AG09319 (cell line): ENCODE measurements at places on chromosomes 11 and 22.

GRCh38 chr22:47396105-47396504 is 633.7 kb downstream of the TBC1D22A start:
- DNase-seq, result no peak

DNA sequence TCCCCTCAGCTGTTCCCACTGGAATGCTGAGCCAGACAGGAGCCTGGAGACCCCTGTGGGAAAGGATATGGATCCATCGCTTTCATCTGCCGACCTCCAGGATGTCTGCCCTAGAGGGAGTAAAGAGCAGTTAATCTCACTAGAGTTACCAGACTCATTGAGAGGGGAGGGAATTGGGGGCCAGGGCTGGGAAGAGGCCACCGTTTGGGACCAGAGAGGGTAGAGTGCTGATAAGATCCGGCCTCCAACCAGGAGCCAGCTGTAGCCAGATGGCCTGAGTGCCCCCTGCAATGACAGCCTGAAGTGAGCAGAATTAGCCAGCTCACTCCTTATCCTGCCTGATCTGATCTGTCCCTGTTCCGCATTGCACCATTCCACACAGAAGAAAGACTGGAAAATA is 3.7 kb upstream of the APLNR start:
- DNase-seq, result no peak

DNA sequence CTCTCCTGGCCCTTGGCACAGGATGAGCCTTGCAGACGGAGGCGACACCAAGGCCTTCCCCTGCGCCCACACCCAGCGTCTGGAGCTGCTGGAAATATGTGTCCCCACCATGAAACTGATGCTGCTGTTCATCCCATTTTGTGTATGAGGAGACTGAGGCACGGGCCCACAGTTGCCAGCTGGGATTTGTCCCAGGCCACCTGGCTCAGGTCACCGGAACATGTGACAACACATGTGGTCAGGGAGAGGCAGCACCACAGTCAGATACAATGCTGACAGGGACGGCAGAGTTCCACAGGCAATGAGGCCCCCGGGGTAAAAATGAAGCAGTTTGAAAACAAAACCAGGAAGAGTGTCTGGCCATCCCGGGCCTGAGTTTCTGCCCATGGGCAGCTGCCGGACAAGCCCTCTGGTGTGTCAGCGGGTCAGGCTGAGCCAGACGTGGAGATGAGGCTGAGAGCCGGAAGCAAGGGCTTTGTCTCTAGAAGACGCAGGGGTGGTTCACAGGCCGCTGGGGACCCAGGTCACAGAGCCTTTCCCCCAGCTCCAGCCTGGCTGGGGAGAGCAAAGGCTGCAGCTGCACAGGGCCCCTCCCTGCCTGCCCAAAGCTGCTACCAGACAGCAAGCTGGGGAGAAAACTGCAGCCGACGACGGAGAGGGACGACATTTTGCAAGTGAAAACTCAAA is 80.7 kb downstream of the CDKN1C start:
- DNase-seq, result no peak

DNA sequence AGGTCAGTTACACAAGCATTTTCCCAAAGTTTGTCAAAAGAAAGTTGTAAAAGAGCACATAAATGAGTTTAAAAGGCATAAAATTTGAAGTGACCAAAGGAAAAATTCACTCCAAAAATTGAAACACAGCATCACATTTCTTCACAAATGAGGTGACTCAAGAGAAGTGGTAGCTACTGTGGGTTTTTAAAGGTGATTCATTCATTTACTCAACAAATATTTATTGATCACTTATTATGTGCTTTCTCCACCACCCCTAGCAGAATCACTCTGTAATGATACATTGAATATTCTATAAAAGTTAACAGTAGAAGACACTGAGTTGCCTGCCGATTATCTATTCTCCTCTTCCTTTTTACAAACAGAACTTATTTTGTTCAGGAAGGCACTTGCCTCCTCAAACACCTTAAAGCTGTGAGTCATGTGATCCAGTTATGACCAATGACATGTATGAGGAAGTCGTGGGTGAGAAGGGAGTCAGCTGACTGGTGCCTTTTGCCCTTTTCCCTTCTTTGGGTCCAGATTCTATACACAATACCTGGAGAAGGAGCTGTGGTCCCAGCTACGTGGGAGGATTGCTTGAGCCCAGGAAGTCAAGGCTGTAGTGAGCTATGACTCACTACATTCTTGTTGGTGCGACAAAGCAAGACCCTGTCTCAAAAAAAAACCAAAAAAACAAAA is 67.7 kb upstream of the CLNS1A start:
- no peak for DNase-seq

GRCh38 chr11:108501396-108501795 is 3.2 kb upstream of the POGLUT3 start:
- no peak for DNase-seq

DNA sequence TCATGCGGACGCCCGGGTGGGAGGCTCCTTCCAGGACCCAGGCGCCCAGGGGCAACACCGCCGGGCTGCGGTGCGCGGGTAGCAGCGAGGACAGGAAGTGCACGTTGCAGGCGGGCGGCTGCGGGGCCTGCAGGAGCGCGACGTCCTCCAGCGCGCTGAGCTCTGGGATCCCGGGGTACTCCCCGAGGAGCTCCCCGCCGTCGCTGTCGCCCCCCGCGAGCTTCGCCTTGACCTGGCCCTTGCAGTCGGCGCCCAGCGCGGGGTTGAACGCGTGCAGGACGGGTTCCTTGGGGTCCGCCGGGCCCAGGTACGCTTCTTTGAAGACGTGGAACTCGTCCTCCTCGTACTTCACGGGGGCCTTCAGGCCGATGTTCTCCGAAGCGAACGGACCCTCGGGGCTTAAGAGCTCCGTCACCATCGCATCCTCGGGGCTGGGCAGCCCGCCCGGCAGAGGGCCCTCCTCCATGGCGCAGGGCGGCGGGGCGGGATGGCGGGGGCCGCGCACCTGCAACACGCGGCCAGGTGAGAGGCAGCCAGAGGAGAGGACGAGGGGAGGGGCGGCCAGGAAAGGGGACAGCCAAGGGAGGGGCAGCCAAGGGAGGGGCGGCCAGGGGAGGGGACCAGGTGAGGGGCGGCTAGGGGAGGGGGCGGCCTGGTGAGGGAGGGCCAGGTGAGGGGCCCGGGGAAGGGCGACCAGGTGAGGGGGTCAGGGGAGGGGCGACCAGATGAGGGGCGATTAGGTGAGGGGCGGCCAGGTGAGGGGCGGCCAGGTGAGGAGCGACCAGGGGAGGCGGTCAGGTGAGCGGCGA is 921 bp downstream of the TESMIN start:
- no peak for DNase-seq

DNA sequence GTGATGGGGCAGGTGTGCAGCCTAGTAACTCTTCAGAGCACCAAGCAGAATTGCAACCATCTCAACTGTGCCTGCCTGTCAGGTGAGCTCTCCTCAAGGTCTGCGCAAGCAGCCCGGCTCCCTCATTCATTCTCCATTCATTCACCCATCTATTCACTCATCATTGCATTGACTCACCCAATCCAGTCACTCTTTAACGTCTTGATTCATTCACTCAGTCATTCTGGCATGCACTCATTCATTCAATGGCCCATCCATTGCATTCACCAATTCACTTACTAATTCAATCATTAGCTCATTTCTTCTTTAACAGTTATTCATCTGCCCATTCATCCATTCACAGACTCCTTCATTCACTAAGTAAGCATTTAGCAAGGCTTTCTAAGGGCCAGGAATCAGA is 111.8 kb downstream of the PDE2A start:
- no peak for DNase-seq

DNA sequence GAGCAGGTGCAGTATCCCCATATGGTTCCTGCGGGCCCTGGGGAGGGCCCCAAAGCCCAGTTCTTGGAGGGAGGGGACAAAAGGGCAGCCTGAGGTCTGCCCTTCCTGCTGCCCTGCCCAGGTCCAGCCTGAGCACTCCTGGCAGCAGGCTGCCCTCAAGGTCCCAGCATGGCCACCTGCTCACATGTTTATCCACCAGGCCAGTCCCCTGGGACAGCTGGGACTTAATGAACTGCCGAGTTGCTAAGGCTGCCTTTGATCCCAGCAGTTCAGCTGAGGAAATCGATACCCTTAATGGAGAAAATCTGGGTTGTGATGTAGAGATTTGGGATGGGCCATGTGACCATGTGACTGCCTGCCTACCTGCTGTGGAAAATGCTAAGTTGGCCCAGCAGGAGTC is 146.2 kb downstream of the TRIM29 start:
- DNase-seq, result no peak

DNA sequence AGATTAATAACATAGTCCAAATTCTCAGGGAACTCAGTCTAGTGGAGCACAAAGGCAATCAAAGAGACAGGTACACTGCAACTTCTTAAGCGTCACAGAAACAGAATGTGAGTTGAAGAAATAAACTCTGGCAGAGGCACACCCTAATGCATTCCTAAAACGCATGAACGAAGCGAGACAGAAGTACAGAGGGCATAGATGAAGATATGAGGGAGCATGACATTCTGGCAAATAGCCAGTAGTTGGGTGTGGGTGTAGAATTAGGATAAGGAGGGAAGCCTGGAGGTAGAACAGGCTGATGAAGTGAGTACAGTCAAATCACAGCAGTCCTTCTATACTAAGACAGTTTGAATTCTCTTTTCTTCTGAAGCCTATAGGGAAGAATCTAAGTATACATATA is 838.7 kb upstream of the API5 start:
- DNase-seq, result no peak

DNA sequence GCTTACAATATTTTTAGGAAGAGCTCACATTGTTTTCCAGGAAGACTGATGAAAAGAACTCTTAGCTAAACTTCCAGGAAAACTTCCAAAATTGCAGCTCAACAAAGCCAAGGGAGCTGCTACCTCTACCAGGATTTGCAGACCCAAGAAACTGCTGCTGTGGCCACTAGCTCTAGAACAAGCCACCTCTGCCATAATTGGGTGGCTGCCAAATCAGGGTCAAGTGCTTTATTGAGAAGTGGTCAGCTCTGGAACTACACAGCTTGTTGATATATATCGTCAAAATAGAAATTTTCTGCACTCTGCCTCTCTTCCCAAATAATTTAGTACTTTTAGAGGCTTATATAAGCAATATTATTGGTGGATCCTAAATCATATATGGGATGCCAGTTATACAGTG is 371.8 kb upstream of the CHORDC1 start:
- DNase-seq, result no peak

DNA sequence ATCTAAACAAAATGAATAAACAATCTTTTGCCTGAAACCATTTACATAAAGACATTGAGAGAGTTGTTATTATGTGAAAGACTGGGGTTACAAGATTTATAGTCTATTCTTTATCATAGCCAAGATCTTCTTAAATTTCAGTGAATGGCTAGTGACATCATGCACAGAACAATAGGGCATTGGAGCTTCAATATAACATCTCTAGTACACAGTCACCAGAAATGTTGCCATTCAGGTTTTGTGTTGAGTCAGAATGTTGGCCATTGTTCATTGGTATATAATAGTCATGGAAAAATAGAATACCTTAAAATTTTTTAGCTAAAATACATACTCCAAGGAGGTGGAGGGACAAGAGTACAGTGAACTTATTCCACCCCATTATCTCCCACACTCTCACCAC is 44.3 kb downstream of the SLC5A12 start:
- DNase-seq, result no peak

DNA sequence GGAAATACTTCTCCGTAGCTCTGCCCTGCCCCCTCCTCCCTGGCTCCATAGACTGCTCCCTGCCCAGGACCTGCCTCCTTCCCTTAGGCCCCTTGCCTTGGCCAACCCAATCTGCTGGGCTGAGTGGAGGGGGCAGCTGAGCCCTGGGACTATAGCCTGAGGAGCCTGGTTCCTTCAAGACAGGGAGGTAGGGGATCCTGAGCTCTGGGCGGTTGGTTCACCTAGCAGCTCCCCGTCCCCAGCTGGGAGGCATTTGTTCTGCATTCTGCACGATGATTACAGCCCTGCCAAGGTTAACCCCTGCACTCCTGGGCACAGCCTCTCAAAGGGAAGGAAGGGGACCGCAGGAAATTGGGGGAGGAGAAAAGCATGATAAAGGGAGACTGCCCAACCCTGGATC is 3.6 kb upstream of the CDC42EP1 start:
- DNase-seq, result no peak

- no peak for DNase-seq
Measured at GRCh38 chr11:30312243-30312642, 10.7 kb upstream of the ARL14EP start.

- DNase-seq, result no peak
Measured at GRCh38 chr22:40009951-40010671, 15.4 kb downstream of the FAM83F start.

DNA sequence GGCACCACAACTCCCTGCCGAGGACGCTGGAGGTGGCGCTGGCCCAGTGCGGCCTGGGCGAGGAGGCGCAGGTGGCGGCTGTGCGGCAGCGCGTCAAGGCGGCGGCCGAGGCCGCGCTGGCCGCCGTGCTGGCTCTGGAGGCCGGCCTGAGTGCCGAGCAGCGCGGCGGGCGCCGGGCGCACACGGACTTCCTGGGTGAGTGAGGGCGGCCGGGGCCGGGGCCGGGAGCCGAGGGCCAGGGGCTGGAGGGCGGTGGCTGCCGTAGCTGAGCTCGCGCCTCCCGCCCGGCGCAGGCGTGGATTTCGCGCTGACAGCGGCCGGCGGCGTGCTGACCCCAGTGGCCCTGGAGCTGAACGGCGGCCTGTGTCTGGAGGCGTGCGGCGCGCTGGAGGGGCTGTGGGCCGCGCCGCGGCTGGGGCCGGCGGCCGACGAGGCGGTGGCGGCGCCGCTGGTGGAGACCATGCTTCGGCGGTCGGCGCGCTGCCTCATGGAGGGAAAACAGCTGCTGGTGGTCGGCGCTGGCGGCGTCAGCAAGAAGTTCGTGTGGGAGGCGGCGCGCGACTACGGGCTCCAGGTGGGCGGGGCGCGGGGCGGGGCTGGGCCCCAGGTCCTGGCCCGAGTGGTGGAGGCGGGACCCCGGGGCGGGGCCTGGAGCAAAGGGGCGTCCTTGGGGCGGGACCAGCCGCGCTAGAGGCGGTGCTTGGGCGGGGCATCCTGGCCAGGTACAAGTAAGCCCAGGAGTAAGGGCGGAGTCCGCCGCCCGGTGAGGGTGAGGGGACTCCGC is 5.4 kb downstream of the CARNS1 start:
- peak; percentile 57 for DNase-seq

GRCh38 chr22:26610996-26611395 is 6.8 kb downstream of the CRYBB1 start:
- DNase-seq, result no peak

DNA sequence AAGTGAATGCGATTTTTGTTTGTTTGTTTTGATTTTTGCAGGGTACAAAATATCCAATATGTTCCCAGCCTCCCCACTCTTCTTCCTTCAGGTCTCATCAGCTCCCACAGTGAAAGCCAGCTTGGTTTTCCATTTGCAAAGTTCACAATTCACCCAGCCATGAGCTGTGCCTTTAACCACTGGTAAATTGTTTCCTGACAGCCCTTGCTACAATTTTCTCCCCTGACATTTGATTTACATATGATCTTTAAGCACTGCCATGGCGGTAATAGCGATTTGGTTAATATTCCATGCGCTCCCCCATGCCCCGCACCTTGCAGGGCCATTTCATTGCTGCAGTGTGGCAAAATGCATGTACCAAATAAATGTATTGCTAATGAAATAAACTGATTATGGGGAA is 385.9 kb downstream of the MIAT start:
- DNase-seq, result no peak

- peak; percentile 43 for DNase-seq
Measured at GRCh38 chr22:37229012-37229804, 14.9 kb downstream of the RAC2 start.

GRCh38 chr11:1232021-1232882 is 9.4 kb downstream of the MUC5B start:
- DNase-seq, result no peak
